Fibroblast of skin of right biceps (primary cell): ENCODE measurements at places on chromosomes 12 and 14.

- no peak for DNase-seq
Observed at GRCh38 chr14:68521557-68521901, 271.3 kb downstream of the ZFP36L1 start.

DNA sequence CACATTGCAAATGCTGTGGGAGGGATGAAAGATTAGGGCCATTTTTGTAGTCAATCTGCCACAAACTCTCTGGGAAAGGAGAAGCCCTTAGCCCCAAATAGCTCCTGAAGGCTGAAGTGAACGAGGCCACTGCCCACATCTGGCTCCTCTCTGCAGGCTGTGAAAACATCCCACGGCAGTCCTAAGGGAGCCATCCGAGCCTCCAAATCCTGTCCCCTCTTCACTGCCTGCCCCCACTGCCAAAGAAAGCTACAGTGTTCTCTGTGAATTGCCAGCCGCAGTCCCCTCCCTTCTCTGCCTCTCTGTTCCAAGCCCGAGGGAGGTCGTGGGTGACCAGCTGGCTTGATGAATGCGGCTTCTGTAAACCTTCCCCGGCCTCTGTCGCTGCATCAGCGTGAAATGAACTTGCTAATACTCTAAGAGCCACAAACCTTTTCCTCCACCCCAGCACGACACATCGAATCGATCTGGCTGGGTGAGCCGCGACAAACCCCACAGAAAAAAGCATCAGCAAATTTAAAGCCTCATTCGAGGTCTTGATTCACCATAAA, 180.7 kb upstream of the NRXN3 start:
- no peak for DNase-seq

- peak; percentile 83 for DNase-seq
Observed at GRCh38 chr12:104049903-104050356, at the start of gene GLT8D2. Gene GLT8D2, minus strand, starts transcription at chr12:104050187. Its CDS starts 30,539 bp downstream, at chr12:104019648.

- peak; percentile 2 for DNase-seq
Observed at GRCh38 chr12:9115731-9116559, at the start of gene A2M. Gene A2M, minus strand, starts transcription at chr12:9115919. Its CDS starts 70 bp downstream, at chr12:9115849.

DNA sequence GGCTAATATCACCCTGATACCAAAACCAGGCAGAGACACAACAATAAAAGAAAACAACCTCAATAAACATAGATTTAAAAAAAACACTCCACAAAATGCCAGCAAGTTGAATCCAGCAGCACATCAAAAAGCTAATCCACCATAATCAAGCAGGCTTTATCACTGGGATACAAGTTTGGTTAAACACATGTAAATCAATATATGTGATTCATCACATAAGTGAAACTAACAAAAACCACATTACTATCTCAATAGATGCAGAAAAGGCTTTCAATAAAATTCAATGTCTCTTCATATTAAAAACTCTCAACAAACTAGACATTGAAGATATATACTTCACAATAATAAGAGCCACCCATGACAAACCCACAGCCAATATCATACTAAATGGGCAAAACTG, 17.0 kb upstream of the TAS2R14 start:
- DNase-seq = no peak

DNA sequence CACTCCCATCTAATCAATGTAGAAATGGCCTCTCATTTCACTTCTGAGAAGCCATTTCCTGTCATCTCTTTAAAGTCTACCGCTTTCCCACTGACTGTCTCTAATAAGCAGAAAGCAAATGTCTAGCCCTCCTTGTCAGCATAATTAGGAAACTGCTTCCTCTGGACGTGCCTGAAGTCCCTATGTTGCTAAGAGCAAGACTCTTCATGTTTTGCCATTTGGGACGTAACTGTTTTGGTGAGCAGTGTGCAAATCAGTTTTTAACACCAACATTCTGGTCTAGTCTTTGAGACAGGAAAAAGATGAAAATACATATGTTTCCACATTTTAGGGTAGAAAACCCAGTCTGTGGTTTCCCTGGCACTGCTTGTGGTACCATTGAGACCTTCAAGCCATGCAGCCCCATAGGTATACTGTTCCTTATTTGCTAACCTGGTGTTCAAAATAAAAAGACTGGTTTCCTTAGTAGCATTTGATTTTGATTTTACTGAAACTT, 22.2 kb downstream of the IFNG start:
- no peak for DNase-seq

GRCh38 chr14:90383731-90384542, 12.9 kb upstream of the CALM1 start:
- peak; percentile 50 for DNase-seq

DNA sequence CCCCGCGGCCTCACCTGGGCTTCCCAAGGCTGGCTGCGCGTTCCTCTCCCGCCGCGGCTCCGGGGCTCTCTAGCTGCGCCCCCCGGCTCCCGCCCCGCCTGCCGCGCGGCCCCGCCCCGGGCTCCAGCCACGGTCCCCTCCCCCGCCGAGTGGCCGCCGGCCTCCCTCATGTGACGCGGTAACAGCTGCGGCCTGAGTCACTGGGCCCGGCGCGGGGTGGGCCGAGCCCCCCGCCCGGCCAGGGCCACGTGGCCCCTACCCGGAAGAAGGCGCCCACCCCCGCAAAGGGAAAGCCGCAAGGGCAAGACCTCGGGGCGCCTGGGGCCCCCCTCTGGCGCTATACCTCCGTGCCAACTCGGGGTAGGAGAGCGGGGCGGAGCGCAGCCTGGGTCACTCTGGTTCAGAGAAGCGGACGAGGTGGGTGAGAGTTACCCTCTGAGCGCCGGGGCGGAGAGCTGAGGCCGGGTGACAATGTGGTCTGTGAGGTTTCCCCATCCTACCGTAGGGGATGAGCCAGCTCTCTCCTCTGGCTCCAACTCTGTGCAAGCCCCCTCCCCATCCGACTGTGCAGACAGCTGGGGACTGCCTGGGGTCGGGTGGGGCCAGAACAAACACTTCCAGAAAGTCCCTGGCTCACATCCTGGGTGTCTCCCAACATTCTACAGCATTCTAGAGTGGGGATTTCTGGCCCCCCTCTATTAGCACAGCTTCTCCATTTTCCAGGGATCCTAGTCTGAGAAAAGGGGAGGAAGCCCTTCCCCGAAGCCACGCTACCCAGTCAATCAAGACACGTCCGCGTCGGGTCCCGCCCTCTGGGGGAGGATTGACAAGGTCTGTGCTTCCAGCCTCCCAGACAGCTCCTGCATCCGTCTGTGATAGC, at the start of gene CD63:
Gene CD63 (minus strand): TSS at position 71 of the 880 bp plus-strand sequence. CDS start 668 bp downstream, outside the sequence.
- peak; percentile 96 for DNase-seq

- no peak for DNase-seq
Observed at GRCh38 chr12:27806259-27806658, 26.2 kb upstream of the MANSC4 start.

DNA sequence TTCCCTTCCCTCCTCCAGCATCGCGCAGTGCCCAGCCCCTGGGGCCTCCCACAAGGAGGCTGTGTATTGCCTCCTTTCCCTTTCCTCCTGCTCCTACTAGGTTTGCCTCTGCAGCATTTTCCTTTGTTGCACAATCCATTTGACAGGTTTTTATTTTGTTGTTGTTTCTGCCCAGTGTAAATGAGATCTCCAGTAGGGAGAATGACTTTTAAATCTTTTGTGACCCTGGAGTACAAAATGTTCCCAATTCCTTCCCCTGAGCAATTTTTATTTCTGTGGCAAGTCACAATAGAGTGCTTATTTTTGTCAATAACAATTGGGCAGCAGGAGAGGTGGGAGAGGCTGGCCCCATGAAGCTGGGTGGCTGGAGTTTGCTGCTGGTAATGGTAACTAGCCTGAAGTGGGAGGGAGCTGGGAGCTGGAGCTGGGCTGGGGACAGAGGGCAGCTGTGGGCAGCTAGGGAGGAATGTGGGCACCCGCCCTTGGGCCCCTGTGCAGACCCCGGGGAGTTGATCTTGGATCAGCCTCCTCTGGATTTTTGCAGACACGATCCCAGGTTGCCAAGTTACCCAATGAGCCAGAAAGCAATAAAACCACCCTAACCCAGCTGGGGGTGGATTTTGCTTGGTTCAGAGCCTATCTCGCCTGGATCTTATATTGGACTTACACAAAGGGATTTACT, 160.1 kb downstream of the KTN1 start:
- DNase-seq = no peak

DNA sequence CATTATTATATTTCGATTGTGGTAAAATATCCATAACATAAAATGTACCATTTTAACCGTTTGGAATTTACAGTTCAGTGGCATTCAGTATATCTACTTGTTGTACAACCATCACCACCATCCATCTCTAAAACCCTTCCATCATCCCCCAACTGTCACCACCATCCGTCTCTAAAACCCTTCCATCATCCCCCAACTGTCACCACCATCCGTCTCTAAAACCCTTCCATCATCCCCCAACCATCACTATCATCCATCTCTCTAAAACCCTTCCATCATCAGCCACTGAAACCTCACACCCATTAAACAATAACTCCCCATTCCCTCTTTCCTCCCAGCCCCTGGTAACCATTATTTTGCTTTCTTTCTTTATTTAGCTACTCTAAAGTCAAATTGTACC, 144.2 kb upstream of the EEA1 start:
- DNase-seq = peak; percentile 15

GRCh38 chr12:55744340-55745030, 1.6 kb downstream of the GDF11 start:
- DNase-seq = no peak

DNA sequence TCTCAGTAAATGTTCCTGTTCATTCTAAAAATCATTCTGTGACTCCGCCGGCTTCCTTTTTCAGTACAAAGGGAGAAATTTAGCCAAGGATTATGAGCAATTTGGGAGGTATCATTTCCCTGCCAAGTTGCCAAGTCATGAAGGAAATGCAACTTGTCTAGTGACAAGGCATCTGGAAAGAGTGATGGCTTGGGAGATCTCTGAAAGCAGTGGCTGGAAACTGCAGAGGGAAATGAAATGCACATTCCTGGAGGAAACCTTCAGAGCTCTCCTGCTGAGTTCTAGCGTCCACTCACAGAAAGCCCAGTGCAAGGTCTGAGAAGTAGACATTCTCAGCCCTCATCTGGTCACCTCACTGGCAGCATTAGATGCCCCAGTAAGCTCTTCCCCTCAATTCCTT, 91.7 kb downstream of the GALC start:
- peak; percentile 42 for DNase-seq

GRCh38 chr14:55025948-55026347, 951 bp downstream of the WDHD1 start:
- DNase-seq = no peak

- no peak for DNase-seq
Observed at GRCh38 chr12:72578327-72578726, 306.2 kb downstream of the TRHDE start.

GRCh38 chr12:1811281-1811947, 9.0 kb upstream of the LRTM2 start:
- no peak for DNase-seq

GRCh38 chr12:119868992-119869391, 8.1 kb downstream of the CIT start:
- DNase-seq = peak; percentile 49

DNA sequence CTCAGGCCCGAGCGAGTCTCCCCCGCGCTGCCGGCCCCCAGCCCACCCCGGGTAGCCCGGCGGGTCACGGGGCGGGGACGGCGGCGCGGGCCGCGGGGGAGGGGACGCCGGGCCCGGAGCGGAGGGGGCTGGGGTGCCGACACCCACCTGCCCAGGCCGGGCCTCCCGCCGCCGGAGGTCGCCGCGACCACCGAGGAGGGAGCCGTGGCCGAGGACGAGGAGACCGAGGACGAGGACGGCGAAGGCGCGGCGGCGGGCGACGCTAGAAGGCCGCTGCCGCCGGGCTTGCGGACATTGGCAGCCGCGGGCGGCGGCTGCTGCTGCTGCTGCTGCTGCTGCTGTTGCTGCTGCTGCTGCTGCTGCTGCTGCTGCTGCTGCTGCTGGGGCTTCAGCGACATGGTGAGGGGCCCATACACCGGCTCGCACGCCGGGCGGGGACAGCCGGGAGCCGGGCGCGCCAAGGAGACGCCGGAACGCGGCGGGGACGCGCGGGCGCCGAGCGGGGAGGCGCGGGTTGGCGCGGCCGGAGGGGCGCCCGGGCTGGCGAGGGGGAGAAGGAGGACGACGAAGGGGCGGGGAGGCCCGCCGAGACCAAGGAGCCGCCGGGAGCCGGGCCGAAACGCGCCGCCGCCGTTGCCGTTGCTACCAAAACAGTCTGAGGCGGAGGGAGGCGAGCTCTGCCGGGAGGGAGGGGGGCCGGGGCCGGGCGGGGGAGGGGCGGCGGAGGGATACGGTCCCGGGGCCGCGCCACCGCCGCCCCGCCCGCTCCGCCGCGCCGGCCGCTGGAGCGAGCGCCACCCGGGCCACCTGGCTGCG, at the start of gene ATXN2:
Gene ATXN2 (minus strand): TSS at position 679 of the 816 bp plus-strand sequence. CDS start 281 bp downstream, at position 398.
- peak; percentile 82 for DNase-seq

GRCh38 chr12:24815114-24815423, 133.8 kb downstream of the BCAT1 start:
- DNase-seq = no peak

- no peak for DNase-seq
Observed at GRCh38 chr12:98691351-98691750, 46.3 kb downstream of the APAF1 start.

DNA sequence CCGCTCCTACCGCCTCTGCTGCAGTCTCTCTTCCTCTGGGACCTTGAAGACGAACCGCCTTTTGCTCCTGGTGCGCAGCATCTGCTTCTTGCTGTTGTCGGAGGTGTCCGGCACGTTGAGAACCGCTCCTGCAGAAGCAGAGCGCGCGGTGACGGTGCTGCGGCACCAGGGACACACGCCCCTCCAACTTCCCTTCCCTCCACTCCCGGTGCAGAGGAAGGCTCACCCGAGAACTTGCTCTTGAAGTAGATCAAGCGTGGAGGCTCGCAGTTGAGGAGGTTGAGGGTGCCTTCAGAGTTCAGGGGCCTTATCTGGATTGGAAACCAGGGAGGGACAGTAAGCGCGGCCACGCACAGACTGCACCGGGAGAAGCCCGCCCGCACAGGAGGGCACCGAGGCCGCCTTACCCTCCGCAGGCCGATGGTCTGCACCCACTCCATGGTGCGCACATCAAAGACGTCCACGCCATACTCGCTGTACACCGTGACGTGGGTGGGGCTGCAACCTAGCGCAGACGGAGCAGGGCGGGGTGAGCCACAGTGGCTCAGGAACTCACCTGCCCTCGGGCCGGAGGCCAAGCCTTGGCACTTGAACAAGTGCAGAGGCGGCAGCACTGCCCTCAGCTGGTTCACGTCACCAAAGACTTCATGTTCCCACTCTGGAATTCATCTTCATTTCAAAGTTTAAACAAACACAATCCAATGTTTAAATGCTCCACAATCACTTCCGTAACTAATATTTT, 17.5 kb downstream of the AMN start:
- no peak for DNase-seq

DNA sequence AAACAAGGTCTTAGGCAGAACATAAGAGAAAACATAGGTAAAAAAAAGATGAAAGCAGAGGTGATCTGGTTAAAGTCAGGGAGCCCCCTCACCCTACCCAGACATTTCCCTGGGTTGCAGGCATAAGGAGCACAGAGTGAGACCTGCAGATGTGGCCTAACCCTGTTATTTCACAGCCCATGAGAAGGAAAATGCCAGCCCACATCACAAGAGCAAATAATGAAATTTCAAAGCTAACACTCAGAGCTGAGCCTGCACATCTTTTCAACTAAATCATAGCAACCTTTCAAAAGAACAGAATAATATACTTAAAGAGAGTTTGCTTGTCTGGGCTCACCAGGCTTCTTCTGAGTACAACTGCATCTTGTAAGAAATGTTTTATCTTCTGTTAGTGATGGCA, 295.4 kb downstream of the RPAP3 start:
- no peak for DNase-seq

- DNase-seq = no peak
Observed at GRCh38 chr14:46147452-46147851, 504.1 kb downstream of the RPL10L start.
